Body of pancreas (tissue), 4 donors: ENCODE measurements at places on chromosomes 2 and 18. TPM values are rescaled to one million over a fixed set of nuclear protein-coding genes. Genes with fewer than 3 reads are reported as not detected.

GRCh38 chr2:130393318-130393910 lies 37.6 kb downstream of the PTPN18 start:
- no peak overlapping the region for H3K27ac ChIP-seq
- H3K27me3 ChIP-seq, result no peaks in the 10 kb centered on the region
- no peak for DNase-seq
- no peaks in the 10 kb centered on the region for H3K36me3 ChIP-seq
- peaks cover 21% of the 10 kb centered on the region for H3K4me1 ChIP-seq

DNA sequence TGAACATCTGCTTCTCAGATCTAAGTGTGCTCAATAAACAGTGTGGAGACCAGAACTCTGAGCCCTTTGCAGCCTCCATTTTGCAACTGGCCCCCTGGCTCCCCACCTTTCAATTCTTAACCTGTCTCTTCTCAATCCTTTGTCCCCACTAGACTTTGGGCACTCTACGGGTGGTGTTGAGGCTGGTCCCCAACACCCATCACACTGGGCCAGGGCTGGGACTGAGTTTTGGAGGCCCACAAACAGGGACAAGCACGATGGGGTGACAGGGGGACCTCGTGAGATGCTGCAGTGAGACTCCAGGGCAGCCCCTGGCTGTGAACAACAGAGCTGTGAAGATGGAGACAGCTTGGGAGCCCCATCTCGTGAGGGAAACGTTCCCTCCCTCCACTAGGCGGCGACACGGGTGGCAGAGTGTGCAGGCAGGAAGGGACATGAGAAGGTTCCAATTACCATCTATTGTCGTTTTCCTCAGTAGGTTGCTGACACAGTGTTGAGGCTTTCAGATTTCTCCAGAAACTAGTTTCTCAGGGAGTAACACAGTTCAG lies 1.2 kb downstream of the ANKMY1 start:
- peaks cover 48% of the 10 kb centered on the region for H3K4me1 ChIP-seq
- H3K27me3 ChIP-seq, result no peaks in the 10 kb centered on the region

- H3K4me1 ChIP-seq, result no peaks in the 10 kb centered on the region
- H3K27ac ChIP-seq, result no peak overlapping the region
- no peaks in the 10 kb centered on the region for H3K36me3 ChIP-seq
- no peak for DNase-seq
These were observed 1614.1 kb upstream of the TMEFF2 start for GRCh38 chr2:193808877-193809276.

- peaks cover 8% of the 10 kb centered on the region for H3K4me1 ChIP-seq
- H3K36me3 ChIP-seq, result no peaks in the 10 kb centered on the region
- H3K4me3 ChIP-seq, result no peak overlapping the region
- DNase-seq, result peak; percentile 24
- peak overlapping the region; percentile 50 for H3K27ac ChIP-seq
- no peaks in the 10 kb centered on the region for H3K27me3 ChIP-seq
These were observed 95.9 kb upstream of the SPTBN1 start for GRCh38 chr2:54360055-54360792.

- H3K4me3 ChIP-seq, result no peak overlapping the region
- H3K4me1 ChIP-seq, result no peaks in the 10 kb centered on the region
- no peaks in the 10 kb centered on the region for H3K27me3 ChIP-seq
- no peaks in the 10 kb centered on the region for H3K36me3 ChIP-seq
- no peak overlapping the region for H3K27ac ChIP-seq
These were observed 149.9 kb upstream of the SCN7A start for GRCh38 chr2:166643980-166644379.

- H3K27ac ChIP-seq, result no peak overlapping the region
- no peaks in the 10 kb centered on the region for H3K36me3 ChIP-seq
- no peak for DNase-seq
- H3K4me3 ChIP-seq, result no peak overlapping the region
- H3K27me3 ChIP-seq, result peaks cover 5% of the 10 kb centered on the region
These were observed 4.0 kb downstream of the CIDEA start for GRCh38 chr18:12257996-12258718.

GRCh38 chr2:101339266-101339880 lies 30.9 kb upstream of the RNF149 start:
- H3K4me1 ChIP-seq, result no peaks in the 10 kb centered on the region
- DNase-seq, result no peak
- no peaks in the 10 kb centered on the region for H3K36me3 ChIP-seq
- no peak overlapping the region for H3K4me3 ChIP-seq
- no peaks in the 10 kb centered on the region for H3K27me3 ChIP-seq

GRCh38 chr2:232328032-232328422 lies 50.5 kb upstream of the ALPP start:
- H3K27me3 ChIP-seq, result no peaks in the 10 kb centered on the region
- no peak for DNase-seq
- H3K27ac ChIP-seq, result no peak overlapping the region
- H3K36me3 ChIP-seq, result no peaks in the 10 kb centered on the region
- H3K4me3 ChIP-seq, result no peak overlapping the region
- no peaks in the 10 kb centered on the region for H3K4me1 ChIP-seq

GRCh38 chr18:76499637-76500340 lies 4.7 kb upstream of the ZNF516 start:
- H3K27ac ChIP-seq, result no peak overlapping the region
- H3K4me1 ChIP-seq, result no peaks in the 10 kb centered on the region
- H3K36me3 ChIP-seq, result no peaks in the 10 kb centered on the region
- DNase-seq, result no peak

- H3K4me3 ChIP-seq, result no peak overlapping the region
- no peak overlapping the region for H3K27ac ChIP-seq
- no peaks in the 10 kb centered on the region for H3K27me3 ChIP-seq
- H3K4me1 ChIP-seq, result no peaks in the 10 kb centered on the region
These were observed 101.6 kb upstream of the DAPL1 start for GRCh38 chr2:158693476-158693875.

GRCh38 chr18:13136904-13137669 lies 81.5 kb upstream of the LDLRAD4 start:
- H3K36me3 ChIP-seq, result no peaks in the 10 kb centered on the region
- H3K4me3 ChIP-seq, result peak overlapping the region; percentile 50
- no peak for DNase-seq
- H3K27me3 ChIP-seq, result no peaks in the 10 kb centered on the region

DNA sequence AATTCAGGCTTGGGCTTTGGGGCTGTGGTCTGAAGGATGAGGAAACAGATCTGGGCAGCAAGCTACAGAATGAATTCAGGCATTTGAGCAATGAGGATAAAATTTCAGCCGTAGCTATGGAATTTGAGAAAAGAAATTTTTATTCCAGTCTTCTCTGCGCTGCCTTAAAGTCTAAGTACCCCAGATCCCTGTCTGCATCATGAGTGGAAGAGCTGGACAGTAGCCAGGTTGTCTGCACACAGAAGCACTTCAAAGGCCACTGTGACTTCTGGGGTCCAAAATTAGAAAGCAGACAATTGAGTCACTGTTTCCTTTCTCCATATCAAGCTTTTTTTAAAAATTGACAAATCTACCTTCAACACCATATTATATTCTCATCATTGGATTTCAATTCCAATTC lies 787.6 kb upstream of the GCFC2 start:
- H3K36me3 ChIP-seq, result no peaks in the 10 kb centered on the region
- no peaks in the 10 kb centered on the region for H3K4me1 ChIP-seq
- no peak overlapping the region for H3K4me3 ChIP-seq
- no peaks in the 10 kb centered on the region for H3K27me3 ChIP-seq

- no peaks in the 10 kb centered on the region for H3K4me1 ChIP-seq
- H3K4me3 ChIP-seq, result no peak overlapping the region
- no peaks in the 10 kb centered on the region for H3K36me3 ChIP-seq
- H3K27ac ChIP-seq, result no peak overlapping the region
- H3K27me3 ChIP-seq, result no peaks in the 10 kb centered on the region
These were observed 1210.4 kb upstream of the ACVR2A start for GRCh38 chr2:146634230-146635097.

GRCh38 chr2:237927135-237927534 lies 39.7 kb upstream of the UBE2F start:
- H3K4me1 ChIP-seq, result peaks cover 18% of the 10 kb centered on the region
- no peak overlapping the region for H3K27ac ChIP-seq
- H3K27me3 ChIP-seq, result no peaks in the 10 kb centered on the region
- DNase-seq, result no peak

GRCh38 chr18:69664399-69664798 lies 263.7 kb downstream of the DOK6 start:
- no peaks in the 10 kb centered on the region for H3K36me3 ChIP-seq
- no peak for DNase-seq
- H3K4me1 ChIP-seq, result peaks cover 2% of the 10 kb centered on the region

GRCh38 chr18:21187886-21188285 lies 54.1 kb upstream of the GREB1L start:
- H3K4me1 ChIP-seq, result no peaks in the 10 kb centered on the region
- H3K36me3 ChIP-seq, result no peaks in the 10 kb centered on the region
- no peak for DNase-seq
- no peaks in the 10 kb centered on the region for H3K27me3 ChIP-seq

DNA sequence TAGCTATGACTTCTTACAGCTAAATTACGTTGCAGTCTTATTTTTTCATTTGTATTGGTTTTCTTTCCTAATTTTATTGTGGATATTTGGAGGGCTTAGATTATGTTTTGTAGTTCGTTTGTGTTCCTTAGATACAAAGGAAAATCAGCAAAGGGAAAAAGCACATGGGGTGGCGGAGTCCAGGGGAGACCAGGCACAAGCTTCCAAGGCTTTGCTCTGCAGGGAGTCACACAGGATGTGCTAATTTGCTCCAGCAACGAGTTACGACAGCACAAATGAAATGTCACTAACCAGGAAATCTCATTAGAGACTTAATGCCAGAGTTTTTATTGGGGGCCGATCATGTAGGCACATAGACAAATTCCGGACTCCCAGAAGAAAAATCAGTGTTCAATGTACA lies 60.5 kb upstream of the CABYR start:
- H3K4me1 ChIP-seq, result no peaks in the 10 kb centered on the region
- H3K27me3 ChIP-seq, result no peaks in the 10 kb centered on the region

- H3K36me3 ChIP-seq, result no peaks in the 10 kb centered on the region
- no peak overlapping the region for H3K4me3 ChIP-seq
- DNase-seq, result no peak
- no peak overlapping the region for H3K27ac ChIP-seq
These were observed 120.9 kb downstream of the FAM210A start for GRCh38 chr18:13605477-13605876.

DNA sequence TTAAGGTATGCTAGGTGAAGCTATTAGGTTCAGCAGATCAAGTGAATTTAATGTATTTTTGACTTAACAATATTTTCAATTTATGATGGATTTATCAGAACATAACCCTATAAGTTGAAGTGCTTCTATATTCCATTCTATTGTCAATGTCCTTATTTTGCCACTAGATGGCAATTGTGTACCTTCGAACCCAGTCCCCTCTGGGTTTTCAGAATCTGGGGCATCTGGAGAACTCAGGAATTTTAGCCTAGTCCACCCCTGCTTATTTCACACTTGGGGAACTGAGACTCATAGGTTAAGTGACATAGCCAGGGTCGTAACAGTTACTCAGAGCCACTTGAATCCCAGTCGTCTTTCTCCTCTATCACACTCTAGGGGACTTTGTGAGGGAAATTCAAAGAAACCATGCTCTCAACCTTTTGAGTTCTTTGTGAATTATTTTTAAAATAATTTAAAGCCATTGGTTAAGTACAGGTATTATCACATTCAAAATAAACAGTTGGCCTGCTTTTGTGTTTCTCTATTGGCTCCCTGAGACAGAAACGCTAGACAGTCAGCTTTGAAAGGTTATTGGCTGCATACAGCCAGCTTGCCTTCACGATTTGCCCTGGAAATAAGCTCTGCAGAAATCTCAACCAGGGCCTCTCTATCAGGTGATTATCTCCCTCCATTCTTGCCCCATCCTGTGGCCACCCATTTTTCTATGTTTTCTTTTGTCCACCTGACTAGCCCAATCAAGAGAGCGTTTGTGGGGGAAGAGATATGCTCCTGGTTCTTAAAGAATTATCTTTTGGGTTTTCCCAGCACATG lies 145.0 kb downstream of the TTC27 start:
- H3K27ac ChIP-seq, result no peak overlapping the region
- H3K4me3 ChIP-seq, result no peak overlapping the region
- H3K27me3 ChIP-seq, result no peaks in the 10 kb centered on the region
- no peaks in the 10 kb centered on the region for H3K36me3 ChIP-seq
- no peaks in the 10 kb centered on the region for H3K4me1 ChIP-seq

GRCh38 chr2:134079373-134079772 lies 174.5 kb upstream of the MGAT5 start:
- no peaks in the 10 kb centered on the region for H3K36me3 ChIP-seq
- no peak overlapping the region for H3K4me3 ChIP-seq
- no peaks in the 10 kb centered on the region for H3K27me3 ChIP-seq
- H3K27ac ChIP-seq, result no peak overlapping the region

DNA sequence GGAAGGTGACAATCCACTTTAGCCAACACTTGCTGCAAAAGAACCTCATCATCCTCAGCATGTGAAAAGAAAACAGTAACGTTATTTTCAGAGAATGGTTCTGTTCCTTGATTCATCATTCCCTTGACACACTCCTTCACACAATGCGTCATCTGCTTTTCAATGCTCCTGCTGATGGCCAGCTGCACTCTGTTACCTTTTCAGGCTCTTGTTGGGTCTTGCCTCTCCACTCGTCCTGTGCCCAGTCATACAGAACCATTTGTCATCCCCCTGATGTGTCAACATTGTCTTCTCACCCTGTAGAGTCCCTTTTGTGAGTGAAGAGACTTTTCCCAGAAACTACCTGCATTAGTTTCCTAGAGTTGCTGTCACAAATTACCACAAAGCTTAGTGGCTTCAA lies 12.2 kb upstream of the DTNA start:
- H3K4me3 ChIP-seq, result no peak overlapping the region
- no peaks in the 10 kb centered on the region for H3K27me3 ChIP-seq
- H3K27ac ChIP-seq, result no peak overlapping the region
- DNase-seq, result no peak
- H3K4me1 ChIP-seq, result no peaks in the 10 kb centered on the region

DNA sequence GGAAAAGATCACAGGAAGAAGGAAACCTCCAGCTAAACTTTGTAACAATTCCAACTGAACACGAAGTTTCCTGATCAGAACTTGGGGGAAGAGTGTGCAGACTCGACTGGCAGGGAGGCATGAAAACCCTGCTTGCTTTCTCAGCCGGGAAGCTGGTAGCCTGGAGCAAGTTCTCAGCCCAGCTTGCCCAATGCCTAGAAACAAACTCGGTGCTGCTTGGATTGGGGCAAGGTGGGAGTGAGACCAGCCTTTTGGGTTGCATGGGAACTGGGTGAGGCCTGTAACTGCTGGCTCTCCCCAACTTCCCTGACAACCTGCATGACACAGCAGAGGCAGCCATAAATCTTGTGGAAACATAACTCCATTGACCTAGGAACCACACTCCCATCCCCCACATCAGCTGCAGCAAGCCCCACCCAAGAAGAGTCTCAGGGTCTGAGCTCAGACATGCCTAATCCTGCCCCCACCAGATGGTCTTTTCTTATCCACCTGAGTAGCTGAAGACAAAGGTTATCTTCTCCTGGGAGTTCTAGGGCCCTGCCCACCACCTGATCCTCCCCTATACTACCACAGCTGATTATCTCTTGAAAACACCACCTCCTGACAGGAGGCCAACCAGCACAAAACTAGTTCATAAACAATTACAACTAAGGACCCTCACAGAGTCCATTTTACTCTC lies 1859.7 kb upstream of the CELF4 start:
- DNase-seq, result no peak
- no peaks in the 10 kb centered on the region for H3K36me3 ChIP-seq
- H3K27me3 ChIP-seq, result no peaks in the 10 kb centered on the region
- H3K27ac ChIP-seq, result no peak overlapping the region
- H3K4me3 ChIP-seq, result no peak overlapping the region

The FEV gene
- not detected for total RNA-seq

The UCN gene
- 2.9 TPM for total RNA-seq

The SERPINB10 gene
- total RNA-seq, result not detected

The PID1 gene
- total RNA-seq, result 13.0 TPM

The DOCK10 gene
- 3.4 TPM for total RNA-seq

The NRP2 gene
- 5.7 TPM for total RNA-seq

The CHRND gene
- total RNA-seq, result not detected

The CROCC2 gene
- total RNA-seq, result not detected

The CFC1 gene
- total RNA-seq, result 24.7 TPM

The POTEC gene
- total RNA-seq, result 4.0 TPM

The RAB6C gene
- total RNA-seq, result 0.52 TPM
